ENCODE measurements at places on chromosomes 2 and 18.

- DNase-seq, result no peak
Measured at GRCh38 chr18:64807560-64807959, 658.7 kb upstream of the LINC00305 start.

- no peak for DNase-seq
Measured at GRCh38 chr2:117553448-117553847, 261.0 kb upstream of the DDX18 start.

GRCh38 chr18:48850822-48851598 lies 99.8 kb downstream of the SMAD7 start:
- DNase-seq, result no peak

- DNase-seq, result no peak
Measured at GRCh38 chr2:85131116-85131515, 2.1 kb upstream of the TCF7L1 start.

DNA sequence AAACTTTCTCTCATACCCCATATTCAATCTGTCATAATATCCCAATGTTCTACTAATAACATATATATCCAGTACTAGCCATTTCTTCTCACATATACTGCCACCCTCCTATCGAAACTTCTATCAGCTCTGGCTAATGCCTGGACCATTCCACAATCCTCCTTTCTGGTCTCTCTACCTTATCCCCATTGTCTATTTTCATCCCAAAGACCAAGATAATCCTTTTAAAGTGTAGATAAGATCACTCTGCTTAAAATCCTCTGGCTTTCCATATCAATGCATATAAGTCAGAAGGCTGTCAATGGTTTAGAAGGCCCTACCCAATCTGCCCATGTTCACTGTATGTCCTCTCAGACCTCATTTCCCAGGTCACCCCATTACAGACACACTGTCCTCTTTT lies 229.6 kb downstream of the ZEB2 start:
- DNase-seq, result no peak

DNA sequence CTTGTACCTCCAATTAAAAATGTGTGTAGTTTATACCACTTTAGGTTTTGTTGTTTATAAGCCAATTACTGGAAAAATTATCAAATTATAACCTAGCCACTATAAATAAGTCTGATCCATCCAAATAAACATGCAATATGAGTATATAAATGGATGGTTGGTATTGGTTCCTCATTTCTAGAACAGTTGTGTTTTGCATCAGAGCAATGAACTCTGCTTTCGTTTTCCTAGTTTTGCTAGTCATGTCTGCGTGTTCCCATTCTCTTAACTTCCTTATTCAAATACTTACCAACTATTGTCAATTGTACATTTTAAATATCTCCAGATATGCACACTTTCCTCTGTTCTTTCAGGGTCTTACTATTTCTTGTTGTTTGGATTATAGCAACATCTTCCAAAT lies 641.7 kb downstream of the NR4A2 start:
- no peak for DNase-seq

- no peak for DNase-seq
Measured at GRCh38 chr18:9426753-9427152, 48.6 kb upstream of the RALBP1 start.

GRCh38 chr18:36158266-36158867 lies 28.7 kb downstream of the ELP2 start:
- no peak for DNase-seq

- no peak for DNase-seq
Measured at GRCh38 chr2:134663451-134664450, 55.0 kb downstream of the TMEM163 start.

DNA sequence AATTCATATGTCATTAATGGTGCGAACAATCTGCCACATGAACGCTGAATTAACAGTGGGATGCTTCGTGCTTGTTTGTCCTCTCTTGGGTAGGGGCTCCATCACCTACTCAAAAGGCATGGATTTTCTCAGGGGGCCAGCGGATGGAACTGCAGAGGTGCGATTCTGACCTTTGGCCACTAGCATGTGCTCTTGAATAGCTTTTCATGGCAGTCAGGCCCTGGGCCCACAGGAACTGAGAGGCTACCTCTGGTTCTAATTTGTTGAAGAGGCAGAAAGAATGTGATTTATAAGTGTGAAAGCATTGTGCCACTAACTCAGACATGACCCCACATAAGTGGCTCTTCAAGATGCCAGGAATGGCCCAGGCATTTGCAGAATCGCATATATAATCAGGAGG lies 283.2 kb downstream of the INSIG2 start:
- no peak for DNase-seq

DNA sequence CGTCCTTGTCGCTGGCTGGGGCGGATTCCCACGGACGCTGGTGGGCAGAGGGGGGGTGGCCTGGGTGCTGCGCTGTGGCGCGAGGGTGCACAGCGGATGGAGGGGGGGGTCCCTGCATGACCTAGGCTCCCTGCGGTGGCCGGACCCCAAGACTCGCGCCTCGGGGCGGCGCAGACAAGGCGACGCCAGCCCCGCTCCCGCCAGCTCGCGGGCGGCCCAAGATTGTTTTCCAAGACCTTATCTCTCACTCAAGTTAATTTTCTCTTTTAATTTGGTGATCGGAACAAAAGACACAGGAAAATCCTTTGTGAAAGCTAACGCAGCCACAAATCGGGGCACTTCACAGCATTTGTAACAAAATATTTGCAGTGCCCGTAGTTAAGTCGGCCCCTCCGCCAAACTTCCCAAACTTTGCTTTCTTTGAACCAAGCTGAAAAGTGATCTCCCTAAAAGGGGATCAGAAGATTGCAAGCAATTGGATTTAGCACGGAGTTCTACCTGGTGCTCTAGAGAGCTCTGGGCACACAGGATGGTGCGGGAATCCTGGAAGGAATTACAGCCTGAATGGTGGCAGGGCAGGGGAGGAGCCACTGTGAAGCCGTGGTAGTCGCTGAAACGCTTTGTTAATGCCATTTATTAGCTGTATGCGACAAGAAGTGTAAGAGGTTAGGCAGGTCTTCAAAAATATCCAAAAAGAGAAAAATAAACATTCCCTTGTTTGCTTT lies 4.8 kb upstream of the ID2 start:
- no peak for DNase-seq

GRCh38 chr18:73784853-73785252 lies 362.8 kb downstream of the FBXO15 start:
- no peak for DNase-seq

GRCh38 chr2:149161481-149162225 lies 123.2 kb downstream of the LYPD6B start:
- DNase-seq, result no peak

DNA sequence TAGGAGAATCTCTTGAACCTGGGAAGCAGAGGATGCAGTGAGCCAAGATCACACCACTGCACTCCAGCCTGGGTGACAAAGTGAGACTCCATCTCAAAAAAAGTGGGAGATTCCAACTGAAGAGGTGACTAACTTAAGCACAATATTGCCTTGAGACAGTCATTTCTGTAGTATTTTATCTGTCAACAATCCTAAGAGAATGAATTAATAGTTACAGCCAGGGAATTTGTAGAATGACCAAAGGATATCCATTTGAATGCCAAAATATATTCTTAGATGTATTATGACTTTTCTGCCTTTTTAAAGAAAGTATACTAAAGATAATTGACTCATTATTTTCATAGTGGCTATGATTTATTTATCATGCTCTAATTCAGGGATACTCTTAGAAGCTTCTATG lies 40.7 kb upstream of the CCDC150 start:
- no peak for DNase-seq

DNA sequence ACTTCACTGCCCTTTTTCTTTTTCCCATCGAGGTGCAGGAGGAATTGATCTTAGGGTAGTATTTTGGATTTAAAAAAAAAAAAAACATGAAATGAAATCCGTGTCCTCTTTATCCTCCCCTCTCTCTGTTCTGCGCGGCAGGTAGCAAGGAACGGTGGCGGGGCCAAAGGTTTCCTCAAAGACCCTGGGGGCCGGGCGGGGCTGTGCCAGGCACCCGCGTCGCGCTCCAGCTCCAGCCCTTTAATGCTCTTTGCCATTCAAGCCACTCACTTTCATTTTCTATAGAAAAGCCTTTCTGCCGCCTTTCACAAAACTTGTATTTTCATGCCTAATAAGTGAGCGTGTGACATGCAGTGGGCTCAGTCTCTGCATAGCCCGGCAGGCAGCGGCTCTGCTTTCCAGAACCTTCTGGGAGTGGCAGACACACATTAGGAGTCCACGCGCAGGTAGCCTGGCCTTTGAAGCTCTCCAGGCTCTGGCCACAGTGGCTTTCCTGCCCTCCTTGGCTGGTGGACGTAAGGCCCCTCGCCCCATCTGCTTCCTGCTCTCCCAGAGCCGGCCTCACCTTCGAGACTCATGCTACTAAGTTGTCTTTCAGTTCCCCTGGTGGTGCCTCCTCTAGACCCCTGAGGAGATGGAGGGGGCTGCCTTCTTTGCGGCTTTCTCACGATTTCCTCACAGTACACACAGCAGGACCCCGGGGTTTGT lies 41.7 kb downstream of the AGAP1 start:
- DNase-seq, result no peak

DNA sequence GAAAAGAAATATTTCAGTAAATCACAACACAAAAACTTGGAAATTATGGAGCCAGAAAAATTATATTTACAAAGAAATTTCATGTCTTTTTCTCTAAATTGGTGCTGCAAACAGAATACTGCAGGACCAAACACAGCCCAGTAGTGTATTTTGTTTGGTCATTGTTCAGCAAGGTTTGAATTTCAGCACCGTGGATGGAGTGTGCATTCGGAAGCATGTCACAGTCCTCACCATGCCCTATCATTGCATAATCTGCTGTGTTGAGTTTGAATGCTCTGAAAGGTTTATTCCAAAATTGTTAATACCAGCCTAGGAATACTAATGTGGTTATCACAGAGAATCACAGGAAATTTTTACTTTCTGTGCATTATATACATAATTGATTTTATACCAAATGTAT lies 296.7 kb downstream of the METTL4 start:
- no peak for DNase-seq

GRCh38 chr2:230216489-230216888 lies 3.3 kb downstream of the SP110 start:
- DNase-seq, result no peak

DNA sequence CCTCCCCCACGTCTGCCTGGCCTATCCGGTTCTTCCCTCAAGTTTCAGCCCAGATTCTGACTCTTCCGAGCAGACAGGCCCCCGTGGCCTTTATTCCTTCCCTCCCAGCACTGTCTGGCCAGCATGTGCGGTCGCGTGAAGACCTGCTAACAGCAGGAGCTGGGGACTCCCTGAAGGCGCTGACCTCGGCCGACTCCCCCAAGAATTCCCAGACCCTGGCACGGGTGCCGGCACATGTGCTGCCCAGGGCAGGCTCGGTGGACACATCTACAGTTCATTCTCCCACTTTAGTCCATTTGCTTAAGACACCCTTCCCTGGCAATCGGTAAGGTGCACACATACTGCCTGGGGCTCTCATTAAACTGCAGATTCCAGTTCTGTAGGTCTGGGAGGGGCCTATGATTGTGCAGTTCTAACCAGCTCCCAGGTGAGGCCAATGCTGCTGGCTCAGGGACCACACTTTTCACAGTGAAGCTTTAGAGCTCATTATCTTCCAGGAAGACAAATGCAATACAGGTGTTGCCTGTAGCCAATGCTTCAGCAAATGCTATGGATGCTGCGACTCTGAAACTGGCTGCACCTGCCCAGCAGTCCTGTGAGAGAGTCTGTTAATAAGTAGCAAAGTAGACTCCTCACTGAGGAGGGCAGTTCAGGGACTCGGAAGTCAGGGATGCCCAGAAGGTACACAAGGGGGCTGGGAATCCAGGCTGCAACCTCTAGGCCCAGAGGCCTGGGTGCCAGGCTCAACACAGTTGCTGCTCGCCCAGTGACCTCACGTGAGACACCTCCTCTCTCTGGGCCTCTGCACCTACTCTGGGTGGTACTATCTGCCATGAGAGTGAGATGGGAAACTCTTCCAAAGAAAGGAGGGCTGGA lies 45.4 kb upstream of the TAF1B start:
- DNase-seq, result no peak

GRCh38 chr2:188209218-188209617 lies 82.5 kb upstream of the GULP1 start:
- no peak for DNase-seq

GRCh38 chr2:47068981-47069627 lies 86.0 kb downstream of the STPG4 start:
- no peak for DNase-seq

DNA sequence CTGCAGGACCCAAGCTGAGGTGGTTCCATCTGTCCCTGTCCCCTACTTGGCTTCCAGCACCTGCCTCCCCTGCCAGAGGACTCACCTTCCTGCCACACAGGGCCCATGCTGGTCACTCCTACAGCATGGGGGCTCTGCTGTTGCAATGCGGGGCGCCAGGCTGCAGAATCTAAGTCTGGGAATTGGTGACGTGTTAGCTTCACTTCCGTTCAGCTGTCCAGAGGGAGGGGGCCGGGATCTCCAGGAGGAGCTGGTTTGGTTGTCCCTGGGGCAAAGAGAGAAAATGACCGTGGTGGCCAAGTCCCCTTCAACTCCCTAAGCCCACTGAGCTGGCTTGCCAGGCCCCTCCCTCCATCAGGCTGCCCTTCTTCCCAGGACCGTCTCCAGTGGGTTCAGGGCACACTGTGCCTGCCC lies 69.5 kb downstream of the IL1R2 start:
- DNase-seq, result no peak

DNA sequence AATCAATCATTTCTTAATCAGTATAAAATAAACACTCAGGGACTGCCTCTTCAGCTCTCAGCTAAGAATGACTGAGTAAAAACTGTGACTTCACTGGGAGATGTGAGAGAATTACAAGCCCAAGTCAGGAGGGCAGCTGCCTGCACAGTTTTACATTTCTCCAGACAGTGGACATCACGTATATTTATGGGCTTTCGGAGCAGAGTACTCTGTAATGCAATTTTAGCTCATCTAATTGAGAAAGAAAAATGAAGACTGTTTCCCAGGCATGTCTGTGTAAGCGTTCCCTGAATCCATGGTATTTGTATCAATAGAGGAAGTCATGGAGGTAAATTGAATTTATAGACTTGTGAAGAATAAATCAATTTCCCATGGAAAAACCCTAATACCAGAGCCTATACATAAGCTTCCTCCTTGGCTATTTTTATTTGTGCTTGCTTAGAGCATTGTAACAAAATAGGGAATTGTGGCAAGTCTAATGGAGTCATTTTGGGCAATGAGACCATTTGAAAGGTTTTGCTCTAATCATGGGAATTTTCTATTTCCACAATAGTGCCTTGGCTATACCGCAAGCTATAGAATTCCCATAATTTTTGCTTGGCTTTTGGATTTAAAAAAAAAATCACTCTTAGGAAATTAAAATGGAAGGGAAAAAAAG lies 87.2 kb downstream of the SLC5A7 start:
- DNase-seq, result no peak
